ENCODE measurements at places on chromosomes 16 and 17.

DNA sequence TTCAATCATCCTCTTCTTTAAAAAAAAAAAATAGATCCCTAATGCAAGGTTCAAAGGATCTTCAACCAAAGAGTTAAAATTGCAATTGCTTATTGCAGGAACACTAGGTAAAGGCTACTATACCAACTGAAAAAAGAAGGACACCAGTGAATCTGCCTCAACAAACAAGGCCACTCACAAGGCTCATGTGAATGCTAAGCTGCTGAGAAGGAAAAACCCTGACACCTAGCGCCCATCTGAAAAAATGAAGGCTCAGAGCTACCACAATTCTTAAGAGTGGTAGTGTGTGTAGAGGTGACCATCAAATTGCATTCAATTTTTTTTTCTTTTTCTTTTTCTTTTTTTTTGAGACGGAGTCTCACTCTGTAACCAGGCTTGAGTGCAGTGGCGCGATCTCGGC is 201.6 kb upstream of the C17orf78 start:
- DNase-seq = peak; percentile 37

GRCh38 chr17:75720656-75721462 is at the start of gene ITGB4:
Gene ITGB4, plus strand, starts transcription at chr17:75721459. Its CDS starts 3,245 bp downstream, at chr17:75724704.
- DNase-seq = no peak

- DNase-seq = no peak
These were observed 246.9 kb upstream of the KCNJ16 start for GRCh38 chr17:69828087-69828486.

DNA sequence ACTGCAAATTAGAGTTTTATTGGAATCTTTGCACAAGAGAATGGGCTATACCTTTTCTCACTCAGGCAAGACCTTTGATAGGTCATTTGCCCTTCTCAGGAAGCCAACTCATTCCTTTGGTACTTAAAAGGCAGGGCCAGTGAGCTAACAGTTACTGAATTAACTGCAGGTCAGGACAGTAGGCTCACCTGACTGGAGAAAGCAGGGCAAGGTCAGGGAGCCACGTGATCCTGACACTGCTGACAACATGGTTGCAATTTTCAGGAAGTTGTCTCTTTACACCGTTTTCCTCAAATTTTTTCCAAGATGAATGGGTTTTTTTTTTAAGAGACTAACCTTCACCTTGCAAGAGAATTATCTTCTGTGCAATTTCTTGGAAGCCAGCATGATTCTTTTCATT is 21.1 kb downstream of the CPSF4L start:
- no peak for DNase-seq

DNA sequence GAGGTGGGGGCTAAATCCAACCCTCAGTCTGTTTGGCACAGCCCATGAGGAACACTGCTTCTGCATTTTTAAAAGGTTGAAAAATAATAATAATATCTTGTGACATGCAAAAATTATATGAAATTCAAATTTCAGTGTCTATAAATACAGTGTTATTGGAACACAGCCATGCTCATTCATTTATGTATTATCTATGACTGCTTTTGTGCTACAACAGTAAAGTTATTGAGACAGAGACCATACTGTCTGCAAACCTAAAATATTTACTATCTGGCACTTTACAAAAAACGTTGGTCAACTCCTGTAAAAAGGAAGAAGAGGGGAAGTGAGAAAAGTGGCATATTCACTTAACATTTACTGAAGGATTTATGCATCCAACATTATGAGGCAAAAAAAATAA is 3.1 kb downstream of the ABCA5 start:
- DNase-seq = no peak

DNA sequence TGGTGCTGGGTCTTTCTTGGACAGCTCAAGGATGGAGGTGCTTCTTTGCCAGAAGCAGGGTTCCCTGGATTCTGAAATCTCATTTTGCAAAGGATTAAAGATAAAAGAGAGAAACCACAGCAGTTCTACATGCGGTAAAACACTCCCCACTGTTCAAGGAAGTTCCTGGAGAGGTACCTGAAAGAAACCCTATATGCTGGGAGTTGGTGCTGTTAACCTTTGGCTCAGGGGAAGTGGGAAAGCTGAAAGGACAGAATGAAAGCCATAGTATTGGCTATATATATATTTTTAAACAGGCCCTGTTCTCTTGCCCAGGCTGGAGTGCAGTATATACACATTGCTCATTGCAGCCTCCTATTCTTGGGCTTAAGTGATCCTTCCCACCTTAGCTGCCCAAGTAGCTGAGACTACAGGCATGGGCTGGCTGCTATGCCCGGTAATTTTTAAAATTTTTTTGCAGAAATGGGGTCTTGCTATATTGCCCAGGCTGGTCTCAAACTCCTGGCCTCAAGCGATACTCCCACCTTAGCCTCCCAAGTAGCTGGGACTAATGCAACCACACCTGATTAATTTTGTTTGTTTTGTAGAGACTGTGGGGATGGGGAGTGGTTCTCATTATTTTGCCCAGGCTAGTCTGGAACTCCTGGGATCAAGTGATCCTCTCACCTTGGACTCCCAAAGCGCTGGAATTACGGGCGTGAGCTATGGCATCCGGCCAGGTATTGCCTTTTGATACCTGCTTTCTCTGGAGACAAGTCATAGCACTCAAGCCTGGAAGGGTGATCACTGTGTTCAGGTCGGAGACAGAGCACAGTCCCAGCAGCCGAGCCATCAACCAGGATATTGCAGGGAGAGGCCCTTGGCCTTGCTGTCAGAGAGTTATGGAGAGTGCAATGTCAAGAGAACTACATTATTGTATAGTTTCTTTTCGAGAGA is 55.2 kb downstream of the MSI2 start:
- DNase-seq = no peak

- no peak for DNase-seq
These were observed 12.8 kb upstream of the MT4 start for GRCh38 chr16:56551796-56552738.
